ENCODE measurements at places on chromosomes 6 and 20.

DNA sequence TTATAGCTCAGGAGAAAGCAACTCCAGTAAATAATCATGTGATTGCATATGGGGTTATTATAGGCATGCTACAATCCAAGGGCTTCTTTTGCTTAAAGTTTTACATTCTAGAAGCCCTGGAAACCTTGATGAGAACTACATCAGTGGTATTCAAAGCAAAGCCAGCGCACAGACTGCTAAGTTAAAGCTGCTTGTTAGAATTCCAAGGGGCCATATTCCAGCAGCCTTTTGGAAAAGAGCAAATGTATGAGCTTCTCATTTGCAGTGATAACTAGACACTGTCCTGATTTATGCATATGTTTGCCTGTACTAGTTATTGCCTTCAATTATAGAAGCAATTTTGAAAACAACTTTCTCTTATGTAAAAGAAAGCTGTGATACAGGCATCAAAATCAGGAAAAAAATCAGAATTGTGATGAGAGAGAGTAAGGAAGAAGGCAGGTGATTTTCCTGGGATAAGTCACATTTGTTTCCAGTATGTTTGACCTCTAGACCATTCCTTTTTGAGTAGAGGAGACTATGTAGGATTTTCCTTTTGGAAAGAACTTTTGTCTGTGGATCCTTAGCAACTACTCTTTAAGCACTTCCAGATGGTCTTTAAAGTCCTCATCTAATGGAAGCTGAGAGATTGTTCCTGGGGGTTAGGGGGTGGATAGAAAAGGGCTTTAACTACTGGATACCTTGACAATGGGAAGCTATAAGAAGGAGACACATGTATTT lies 159.2 kb downstream of the PLCB4 start:
- no peak for DNase-seq

- no peak for DNase-seq
These were observed 24.0 kb downstream of the CMTR1 start for GRCh38 chr6:37456816-37457560.

DNA sequence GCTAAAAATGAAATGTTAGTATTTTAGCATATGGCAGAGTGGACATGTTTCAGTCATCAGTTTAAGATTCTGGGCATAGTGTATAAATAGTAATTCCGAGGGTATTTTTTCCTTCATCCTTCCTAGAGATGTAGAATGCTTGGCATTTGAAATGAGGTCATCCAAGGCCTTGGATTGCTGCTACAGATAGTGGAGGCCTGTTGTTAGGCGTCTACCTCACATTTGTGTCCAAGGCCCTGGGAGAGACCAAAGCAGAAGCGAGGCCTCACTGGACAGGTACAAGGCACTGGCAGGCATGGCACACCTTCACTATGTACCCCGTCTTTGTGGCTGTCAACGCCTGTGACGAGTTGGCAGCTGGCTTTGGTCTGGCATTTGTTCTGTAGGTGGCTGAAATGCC lies 58.0 kb downstream of the DTD1 start:
- DNase-seq: no peak

GRCh38 chr6:37182736-37183590 lies 13.0 kb downstream of the PIM1 start:
- DNase-seq: no peak
